ENCODE measurements at places on chromosomes 11 and 22.

DNA sequence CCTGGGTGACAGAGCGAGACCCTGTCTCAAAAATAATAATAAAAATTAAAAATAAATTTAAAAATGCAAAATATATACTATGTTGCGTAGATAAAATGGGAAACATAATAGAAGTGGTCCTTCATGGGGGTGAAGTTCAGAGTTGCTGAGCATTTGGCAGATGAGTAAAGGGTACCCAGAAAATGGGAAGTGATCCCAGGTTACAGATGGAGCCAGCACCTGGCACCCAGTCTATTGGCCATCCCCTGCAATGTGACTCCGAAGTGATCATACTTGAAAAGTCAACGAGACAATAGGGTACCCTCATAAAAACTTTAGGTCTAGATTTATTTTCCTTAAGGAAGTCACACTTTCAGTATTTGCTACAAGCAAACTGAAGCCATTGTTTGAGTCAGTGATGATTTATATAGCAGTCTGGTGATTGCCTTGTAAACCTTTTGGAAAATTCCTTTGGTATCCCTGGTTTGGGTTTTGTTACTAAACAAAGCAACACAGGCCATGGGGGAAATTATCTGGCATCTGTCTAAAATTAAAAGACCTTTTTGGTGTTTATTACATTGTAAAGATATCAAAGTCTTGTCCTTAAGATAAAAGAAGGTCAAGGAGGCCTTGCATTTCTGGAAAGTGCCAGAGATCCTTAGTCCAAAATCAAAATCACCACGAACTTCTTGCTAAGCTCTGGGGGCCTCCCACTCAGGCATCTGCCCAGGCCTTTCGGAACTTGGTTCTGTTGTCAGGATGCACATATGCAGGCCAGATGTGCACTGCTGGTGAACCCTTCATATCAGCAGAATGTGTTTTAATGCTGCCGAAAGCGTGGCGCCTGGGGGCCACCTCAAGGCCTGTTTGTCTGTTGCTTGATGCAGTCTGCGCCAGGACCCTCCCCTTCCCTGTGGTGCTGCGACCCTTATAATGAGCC is 4.3 kb downstream of the SMARCB1 start:
- no peak for DNase-seq

GRCh38 chr11:35524780-35525179 is 636 bp downstream of the PAMR1 start:
- no peak for DNase-seq

- no peak for DNase-seq
Measured at GRCh38 chr11:1127664-1128162, 30.0 kb upstream of the MUC5AC start.

- no peak for DNase-seq
Measured at GRCh38 chr11:75212411-75212810, 28.2 kb upstream of the TPBGL start.

DNA sequence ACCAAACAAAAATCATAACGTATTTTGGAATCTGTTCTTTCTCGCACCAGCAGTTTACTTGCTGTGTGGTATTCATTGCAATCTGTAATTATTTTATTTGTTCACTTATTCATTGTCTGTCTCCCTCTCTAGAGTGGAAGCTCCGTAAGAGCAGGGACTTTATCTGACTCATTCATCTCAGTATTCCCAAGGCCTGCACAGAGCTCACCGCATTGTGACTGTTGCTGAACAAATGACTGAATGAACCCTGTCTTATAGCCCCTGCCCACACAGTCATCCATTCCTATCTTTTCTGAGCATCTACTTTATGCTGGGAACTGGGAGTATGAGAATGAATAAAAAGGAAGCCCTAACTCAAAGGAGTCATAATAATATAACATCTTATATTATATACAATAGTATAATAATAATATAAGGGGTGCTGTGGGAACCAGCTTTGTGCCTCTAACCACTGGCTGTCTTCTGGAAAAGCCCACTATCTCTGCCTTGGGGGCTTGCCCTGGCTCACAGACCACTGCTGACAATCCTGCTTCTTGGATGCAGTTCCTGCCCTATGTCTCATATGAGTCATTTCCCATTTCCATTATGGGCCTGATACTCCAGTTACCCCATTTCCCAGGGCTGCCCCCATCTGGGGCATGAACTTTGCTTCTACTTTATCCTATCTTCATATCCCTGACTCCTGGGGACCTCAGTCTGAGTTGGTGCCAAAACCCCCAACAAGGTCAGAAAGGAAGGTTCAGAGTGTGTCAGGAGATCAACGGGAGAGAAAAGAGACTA is 11.0 kb downstream of the XRRA1 start:
- no peak for DNase-seq

GRCh38 chr11:125202362-125202880 is 37.9 kb downstream of the PKNOX2 start:
- no peak for DNase-seq

GRCh38 chr22:48811885-48812284 is 1015.8 kb downstream of the BRD1 start:
- peak; percentile 44 for DNase-seq

- DNase-seq = no peak
Measured at GRCh38 chr11:2761131-2762030, 61.6 kb upstream of the KCNQ1OT1 start.

DNA sequence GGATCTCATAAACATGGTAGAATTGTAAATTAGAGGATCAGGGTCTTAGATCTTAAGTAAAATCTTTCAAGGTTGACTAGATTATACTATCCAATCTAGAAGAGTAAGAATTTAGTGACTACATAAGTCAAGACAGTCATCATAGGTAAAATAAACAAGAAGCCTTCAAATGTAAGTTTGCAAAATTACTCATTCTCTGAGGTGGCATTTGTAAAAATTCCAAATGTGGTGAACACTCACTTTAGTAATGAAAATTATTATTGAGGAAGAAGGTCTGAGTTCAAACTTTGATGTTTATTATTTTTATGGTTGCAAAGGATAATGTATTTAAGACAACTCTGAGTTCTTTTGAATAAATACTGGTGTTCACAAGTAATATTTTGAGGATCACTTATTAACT is 4.6 kb downstream of the HYLS1 start:
- DNase-seq = no peak

- no peak for DNase-seq
Measured at GRCh38 chr11:69244266-69244665, 49.7 kb upstream of the MYEOV start.

DNA sequence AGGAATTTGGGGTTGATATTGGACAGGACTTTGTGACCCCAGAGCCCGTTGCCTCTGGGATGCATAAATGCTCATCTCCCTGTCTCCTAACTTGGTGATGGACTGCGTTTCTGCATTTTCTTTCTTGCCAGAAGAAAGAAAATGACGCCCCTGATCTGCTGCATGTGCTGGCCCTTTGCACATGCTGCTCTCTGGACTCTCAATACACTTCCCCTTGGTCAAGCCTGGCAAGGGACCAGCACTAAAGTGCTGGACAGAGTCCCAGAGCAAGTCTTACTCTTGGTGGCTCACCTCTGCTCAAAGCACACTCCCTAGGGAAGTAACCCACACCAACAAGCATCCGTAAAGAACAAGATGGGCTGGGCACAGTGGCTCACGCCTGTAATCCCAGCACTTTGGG is 40.7 kb downstream of the MYH9 start:
- no peak for DNase-seq

DNA sequence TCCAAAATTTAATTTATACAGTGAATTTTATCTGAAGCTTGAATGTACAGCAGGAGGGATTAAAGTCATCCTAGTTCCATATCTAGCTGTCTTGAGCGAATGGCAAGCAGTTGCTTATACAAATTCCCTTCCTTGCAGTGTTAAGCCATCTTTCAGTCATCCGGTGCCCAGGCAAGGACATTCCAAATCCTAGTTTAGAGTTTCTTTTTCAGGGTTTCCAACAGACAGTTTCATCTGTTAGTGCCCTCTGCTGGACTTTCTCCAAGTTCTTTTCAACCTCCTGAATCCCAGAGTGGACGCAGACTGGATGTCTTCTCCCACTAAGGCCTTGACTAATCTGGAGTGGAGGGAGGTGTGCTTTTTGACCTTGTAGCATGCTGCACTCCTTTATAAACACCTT is 45.4 kb downstream of the GRAMD1B start:
- DNase-seq = peak; percentile 23

GRCh38 chr22:43203471-43203981 is 16.6 kb upstream of the TTLL12 start:
- no peak for DNase-seq

- no peak for DNase-seq
Measured at GRCh38 chr11:82978422-82979099, 77.0 kb downstream of the DDIAS start.

DNA sequence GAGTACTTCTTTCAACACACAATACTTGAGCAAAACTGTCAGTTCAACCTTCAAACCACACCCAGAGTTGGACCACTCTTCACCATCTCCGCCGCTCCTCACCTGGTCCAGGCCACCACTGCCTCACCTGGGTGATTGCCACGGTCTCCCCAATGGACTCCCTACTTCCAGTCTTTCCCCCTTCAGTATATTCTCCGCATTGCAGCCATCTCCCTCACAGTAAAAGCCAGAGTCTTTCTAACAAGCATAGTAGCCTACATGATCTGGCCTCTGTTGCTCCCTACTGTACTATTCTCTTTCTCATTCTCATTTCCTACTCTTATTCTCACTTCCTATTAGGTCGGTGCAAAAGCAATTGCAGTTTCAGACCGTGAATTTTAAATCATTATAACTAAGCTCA is 28.5 kb downstream of the AASDHPPT start:
- DNase-seq = no peak

GRCh38 chr22:31339148-31339832 is 6.9 kb downstream of the PATZ1 start:
- no peak for DNase-seq

DNA sequence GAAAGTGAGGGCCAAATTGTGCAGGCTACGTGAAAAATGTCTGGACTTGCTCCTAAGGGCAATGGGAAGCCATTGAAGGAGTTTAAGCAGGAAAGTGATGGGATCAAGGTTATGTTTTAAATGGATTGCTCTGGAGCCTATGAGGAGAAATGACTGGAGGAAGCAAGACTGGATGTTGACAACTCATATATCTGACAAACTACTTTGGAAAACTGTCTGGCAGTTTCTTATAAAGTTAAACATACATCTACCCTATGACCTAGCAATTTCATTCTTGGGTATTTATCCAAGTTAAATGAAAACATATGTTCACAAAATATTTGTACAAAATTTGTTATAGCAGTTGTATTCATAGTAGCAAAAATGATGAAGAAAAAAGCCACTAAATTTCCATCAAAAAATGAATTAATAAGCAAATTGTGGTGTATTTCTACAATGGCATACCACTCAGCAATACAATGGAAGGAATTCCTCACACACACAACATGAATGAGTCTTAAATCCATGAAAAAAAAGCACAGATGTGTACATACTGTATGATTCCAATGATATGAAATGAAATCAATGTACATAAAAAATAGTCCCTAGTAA is 24.1 kb downstream of the FZD4 start:
- DNase-seq = no peak

DNA sequence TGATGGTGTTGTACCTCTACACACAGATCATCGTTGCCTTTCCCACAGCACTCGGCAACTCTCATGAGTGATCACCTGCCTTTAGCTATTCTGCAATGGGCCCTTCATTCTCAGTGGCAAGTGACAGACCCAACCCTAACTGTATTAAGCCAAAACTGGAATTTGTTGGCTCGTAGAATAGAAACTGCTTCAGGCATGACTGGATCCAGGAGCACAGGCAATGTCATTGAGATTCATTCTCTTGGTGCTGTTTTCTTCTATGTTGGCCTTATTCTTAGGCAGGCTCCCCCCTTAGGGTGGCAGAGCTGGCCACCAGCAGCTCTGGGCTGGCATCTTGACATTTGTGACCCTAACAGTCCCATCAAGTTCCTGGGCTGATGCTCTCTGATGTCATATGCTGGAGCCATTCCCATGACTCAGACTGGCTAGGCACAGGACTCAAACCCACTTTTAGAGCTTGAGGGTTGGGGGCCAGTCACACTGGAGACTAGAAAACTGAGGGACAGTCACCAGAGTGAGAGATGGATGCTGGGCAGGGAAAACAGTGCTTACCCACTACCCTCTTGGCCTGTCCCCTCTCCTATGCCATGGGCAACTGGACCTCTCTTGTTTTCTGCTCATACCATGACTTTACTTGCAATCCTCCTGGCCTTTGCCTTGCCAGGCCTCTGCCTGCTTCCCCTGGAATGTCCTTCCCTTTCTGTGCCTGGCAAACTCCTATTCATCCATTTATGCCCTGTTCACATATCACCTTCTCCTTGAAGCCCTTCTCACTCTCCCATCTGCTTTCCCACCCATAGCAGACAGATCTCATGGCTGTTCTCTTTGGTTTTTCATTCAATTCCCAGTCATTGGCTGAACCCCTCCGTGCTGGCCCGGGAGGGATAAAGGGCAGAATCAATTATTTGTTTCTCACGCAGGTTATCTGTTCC is 7.1 kb upstream of the CDC42EP2 start:
- DNase-seq = no peak

DNA sequence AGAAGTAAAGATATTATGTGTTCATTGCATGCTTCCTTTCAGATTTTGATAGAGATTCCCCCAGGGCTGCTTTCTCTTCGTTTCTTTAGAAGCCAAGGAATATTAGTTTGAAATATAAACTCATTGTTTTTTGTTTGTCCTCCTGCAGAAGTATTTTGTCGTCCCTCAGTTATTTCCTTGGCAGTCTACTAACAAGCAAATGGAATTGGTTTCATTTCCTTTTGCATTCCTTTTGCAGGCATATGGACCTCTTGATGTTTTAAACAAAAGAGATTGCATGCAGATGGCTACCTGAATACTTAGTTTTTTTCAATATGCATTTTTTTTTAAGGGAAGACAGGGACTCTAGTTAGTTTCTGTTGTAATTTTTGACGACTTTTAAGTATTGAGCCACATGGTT is 62.2 kb downstream of the BCL2L13 start:
- no peak for DNase-seq

- no peak for DNase-seq
Measured at GRCh38 chr11:133905677-133906156, 51.1 kb downstream of the IGSF9B start.

GRCh38 chr11:18280438-18281045 is 14.5 kb downstream of the SAA1 start:
- DNase-seq = no peak

- no peak for DNase-seq
Measured at GRCh38 chr11:21464601-21465193, 728.2 kb upstream of the ANO5 start.

- no peak for DNase-seq
Measured at GRCh38 chr11:13487661-13488030, 8.2 kb downstream of the PTH start.

- DNase-seq = no peak
Measured at GRCh38 chr11:2477936-2478335, 33.1 kb downstream of the KCNQ1 start.

DNA sequence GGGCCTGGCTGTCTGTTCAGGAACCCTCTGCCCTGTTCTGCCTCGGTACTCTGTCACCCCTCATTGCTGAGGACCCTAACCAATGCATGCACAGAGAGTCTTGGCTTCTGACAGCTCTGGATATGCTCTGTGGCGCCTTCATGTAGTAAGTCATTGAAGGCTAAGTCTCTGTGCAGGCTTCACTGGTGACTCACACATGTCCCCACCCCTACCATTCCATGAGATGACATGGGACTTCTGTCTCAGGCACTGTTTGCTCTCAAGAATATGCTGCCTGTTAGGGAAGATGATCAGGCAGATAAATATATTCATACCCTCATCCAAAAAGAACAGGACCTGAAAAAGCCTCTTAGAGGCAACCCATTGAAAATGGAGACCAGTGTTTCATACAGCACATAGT is 43.6 kb upstream of the HORMAD2 start:
- no peak for DNase-seq

- no peak for DNase-seq
Measured at GRCh38 chr11:78429660-78430059, 12.0 kb upstream of the GAB2 start.

- DNase-seq = no peak
Measured at GRCh38 chr11:31883435-31883834, 72.3 kb upstream of the PAX6 start.

GRCh38 chr11:97754976-97755375 is 1265.8 kb upstream of the CNTN5 start:
- no peak for DNase-seq
